Omental fat pad (tissue), 4 donors: ENCODE measurements at places on chromosomes 6 and 20.

GRCh38 chr20:25049261-25050060, 8.5 kb downstream of the ACSS1 start:
- no peak for DNase-seq

DNA sequence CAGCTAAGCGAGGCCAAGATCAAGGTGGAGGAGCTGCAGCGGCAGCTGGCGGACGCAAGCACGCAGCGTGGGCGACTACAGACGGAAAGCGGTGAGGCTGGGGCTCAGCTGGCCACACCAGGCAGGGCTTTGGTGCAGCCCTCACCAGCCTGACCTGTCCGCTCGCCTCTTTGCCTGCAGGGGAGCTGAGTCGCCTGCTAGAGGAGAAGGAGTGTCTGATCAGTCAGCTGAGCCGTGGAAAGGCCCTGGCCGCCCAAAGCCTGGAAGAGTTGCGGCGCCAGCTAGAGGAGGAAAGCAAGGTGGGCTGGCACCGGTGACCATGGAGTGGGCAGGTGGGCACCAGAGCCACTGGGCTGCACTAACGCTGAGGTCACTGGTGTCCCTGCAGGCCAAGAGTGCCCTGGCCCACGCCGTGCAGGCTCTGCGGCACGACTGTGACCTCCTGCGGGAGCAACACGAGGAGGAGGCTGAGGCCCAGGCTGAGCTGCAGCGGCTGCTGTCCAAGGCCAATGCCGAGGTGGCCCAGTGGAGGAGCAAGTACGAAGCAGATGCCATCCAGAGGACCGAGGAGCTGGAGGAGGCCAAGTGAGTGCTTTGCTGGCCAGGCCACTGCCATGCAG, 42.8 kb downstream of the MYH7B start:
- no peak for DNase-seq

GRCh38 chr20:50068041-50068651, 44.8 kb downstream of the UBE2V1 start:
- DNase-seq, result no peak

- peak; percentile 73 for DNase-seq
Observed at GRCh38 chr6:157323255-157323965, at the start of gene TMEM242. Gene TMEM242, minus strand, starts transcription at chr6:157323519. Its CDS starts 20 bp downstream, at chr6:157323499.

DNA sequence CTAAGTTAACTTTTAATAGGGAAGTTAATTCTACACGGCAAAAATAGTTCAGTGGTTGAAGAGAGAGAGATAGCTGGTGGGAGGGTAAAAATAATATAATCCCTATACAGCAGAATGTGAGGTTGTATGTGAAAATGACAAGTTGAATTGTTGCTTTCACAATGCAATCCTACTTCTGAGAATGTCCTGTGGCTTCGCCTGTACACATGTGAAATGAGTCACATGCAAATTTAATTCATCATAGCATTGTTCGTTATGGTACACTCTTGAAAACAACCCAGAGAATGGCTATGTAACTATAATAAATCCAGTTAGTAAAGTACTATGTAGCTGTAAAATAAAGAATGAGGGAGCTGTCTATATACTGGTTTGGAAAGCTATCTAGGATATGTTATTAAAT, 46.0 kb upstream of the HINT3 start:
- no peak for DNase-seq

- DNase-seq, result no peak
Observed at GRCh38 chr6:169847901-169848311, 96.5 kb downstream of the ERMARD start.

- no peak for DNase-seq
Observed at GRCh38 chr6:156423075-156423474, 354.1 kb upstream of the ARID1B start.

GRCh38 chr6:34028691-34029360, 117.1 kb downstream of the GRM4 start:
- DNase-seq, result no peak

GRCh38 chr20:32567384-32568178, 17.6 kb downstream of the NOL4L start:
- DNase-seq, result no peak

- DNase-seq, result no peak
Observed at GRCh38 chr6:83960664-83961063, 72.9 kb upstream of the MRAP2 start.

GRCh38 chr20:561437-562231, 18.0 kb upstream of the CSNK2A1 start:
- no peak for DNase-seq

DNA sequence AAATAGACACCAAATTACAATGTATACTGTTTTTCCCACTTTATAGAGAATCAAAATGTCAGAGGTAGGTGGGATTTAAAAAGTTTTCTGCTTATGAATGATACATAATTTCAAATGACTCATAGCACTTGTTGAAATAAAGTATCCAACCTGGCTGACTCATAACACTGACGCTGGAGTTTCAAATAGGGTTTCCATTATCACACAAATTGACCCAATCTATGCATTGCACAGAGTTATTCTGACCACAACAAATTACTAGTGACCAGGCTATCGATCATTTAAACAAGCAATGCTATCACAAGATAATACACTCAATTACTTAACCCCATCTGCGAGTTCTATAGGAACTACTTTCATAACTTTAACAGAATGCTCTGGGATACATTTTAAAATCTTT, 31.9 kb upstream of the PRELID3B start:
- DNase-seq, result no peak

GRCh38 chr6:27053738-27054137, 193.8 kb upstream of the PRSS16 start:
- no peak for DNase-seq

GRCh38 chr6:43459535-43459934, 4.2 kb upstream of the DLK2 start:
- DNase-seq, result no peak

GRCh38 chr6:27503436-27504030, 30.6 kb upstream of the ZNF184 start:
- DNase-seq, result no peak

DNA sequence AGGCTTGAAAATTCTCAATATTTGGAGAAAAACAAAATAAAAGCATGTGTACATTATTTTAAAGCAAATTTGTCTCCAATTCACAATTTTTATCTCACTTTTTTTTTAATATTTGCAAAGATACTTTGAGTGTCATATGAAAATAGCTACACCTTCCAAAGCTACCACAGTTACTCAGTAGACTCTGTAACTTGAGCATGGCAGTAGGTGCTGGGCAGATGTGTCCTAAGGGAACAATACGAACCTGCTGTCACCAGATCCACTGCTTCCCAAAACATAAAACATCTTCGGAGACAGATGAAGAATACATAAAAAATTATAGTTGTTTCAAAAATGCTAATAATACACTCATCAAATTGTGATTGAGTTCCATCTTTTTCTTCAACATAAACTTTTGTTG, 10.6 kb downstream of the WDR27 start:
- no peak for DNase-seq

- DNase-seq, result no peak
Observed at GRCh38 chr20:53176134-53176533, 204.0 kb downstream of the TSHZ2 start.

GRCh38 chr6:154993026-154993425, 2.1 kb upstream of the TIAM2 start:
- DNase-seq, result no peak

- no peak for DNase-seq
Observed at GRCh38 chr6:106536357-106536756, 92.9 kb downstream of the RTN4IP1 start.

DNA sequence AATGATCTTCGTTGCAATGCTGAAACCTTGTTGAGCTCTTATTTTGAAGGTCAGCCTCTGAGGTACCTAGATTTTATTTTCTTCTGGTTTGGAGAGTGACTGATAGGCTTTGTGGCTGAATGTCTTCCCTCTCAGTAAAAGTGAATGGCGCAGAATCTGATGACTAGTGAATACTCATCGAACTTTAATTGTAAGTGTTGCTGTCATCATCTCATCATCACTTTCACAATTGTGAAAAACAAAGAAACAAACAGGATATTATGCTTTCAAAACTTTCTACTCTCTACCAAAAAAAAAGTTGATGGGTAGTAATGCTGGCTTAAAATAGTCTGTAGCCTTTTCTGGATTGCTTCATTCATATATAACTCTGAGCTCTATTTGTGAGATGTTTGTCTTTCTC, 239.5 kb upstream of the RAB32 start:
- DNase-seq, result no peak

DNA sequence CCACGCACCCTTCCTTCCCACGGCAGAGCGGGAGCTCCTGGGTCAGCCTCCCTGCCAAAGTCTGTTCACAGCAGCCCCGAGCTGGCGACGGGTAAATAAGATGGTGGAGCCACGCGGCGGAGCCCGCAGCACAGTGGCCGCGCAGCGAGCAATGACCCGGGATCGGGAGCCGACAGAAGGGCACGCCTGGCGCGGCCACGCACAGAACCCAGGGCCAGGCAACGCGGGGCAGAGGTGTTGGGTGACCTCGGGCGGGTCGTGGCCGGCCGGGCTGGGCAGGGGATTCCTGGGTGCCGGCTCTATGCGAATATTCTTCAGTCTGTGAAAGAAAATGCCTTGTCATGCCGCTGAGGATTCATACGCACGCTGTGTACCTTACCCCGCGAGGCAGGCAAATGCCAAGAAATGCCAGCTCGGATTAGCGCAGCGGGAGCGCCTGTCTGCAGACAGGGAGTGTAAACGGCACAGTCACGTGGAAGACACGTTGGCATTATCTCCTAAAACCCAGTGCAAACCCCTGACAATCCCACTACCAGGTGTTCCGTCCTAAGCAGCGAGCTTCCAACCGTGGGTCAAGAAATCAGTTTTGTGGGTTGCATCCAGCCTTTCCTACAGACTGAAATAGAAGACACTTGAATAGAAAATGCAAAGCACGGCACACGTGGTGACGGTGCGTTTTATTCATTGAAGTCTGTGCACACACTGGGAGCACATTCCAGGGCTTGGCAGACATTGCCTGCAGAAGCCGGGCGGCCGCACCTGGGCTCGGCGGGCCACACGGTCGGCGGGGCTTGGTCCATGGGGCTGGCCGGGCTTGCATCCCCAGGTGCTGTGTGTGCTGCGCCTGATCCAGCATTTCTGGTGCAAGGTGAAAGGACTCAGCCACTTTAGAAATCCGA, 18.3 kb downstream of the CHRNA4 start:
- DNase-seq, result no peak

DNA sequence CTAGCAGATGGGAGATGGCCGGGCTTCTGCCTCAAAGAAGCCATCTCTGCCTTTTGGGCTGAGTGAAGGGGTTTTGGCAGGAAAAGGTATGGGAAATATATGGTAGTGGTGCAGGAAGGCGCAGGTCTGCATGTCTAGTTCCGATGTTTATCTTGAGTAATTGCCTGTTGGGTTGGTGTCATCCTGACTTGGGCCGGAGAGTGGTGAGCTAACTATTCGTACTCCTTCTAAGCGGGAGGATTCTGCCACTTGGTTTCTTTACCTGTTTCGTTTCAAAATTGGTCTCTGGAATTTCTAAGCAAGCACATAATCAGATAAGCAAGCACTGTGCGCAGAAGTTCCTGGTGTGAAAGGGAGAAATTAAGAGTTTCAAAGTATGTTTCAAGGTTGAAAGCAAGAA, 229.6 kb downstream of the SAMD5 start:
- DNase-seq, result no peak

- no peak for DNase-seq
Observed at GRCh38 chr20:22717466-22717865, 133.1 kb upstream of the FOXA2 start.

GRCh38 chr6:18640134-18640533, 253.0 kb downstream of the RNF144B start:
- no peak for DNase-seq

DNA sequence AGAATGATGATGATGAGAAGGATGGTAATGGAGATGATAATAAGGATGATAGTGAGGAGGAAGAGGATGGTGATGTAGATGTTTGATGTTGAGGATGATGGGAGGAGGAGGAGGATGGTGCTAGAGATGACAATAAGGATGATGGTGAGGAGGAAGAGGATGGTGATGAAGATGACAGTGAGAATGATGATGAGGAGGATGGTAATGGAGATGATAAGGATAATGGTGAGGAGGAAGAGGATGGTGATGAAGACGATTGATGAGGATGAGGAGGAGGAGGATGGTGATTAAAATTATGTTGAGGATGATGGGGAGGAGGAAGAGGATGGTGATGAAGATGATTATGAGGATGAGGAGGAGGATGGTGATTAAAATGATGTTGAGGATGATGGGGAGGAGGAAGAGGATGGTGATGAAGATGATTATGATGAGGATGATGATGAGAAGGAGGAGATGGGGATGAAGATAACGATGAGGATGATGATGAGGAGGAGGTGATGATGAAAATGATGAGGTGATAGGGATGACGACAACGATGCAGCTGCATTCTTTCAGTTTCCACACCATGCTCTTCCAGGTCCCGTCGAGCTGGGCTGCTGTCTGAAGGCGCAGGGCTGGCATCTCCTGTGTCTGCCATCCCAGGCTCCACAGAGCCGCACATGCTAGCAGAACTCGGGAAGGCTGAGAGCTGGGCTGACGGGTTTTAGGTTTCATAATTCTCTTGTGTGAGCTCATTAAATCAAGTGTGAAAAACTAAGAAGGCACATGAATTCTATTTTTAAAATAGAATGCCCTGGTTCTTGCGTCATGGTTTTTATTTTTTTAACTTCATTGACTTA, 274.9 kb downstream of the SMOC2 start:
- DNase-seq, result no peak

GRCh38 chr20:64136004-64136710, 28.1 kb upstream of the MYT1 start:
- no peak for DNase-seq

DNA sequence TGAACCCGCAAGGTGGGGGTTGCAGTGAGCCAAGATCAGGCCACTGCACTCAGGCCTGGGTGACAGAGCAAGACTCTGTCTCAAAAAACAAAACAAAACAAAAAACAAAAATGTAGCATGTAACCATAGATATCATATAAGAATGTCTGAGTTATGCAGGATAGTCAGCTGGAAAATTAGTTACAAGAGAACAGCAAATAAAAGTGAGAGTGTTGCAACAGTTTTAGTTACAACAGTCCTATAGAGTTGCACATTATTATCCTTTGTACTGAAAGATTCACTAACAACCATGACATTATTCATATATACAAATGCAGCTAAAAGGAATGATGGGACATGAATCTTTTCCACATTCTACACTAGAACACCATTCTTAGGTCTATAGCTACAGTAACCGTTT, 16.4 kb downstream of the RNF24 start:
- DNase-seq, result no peak

DNA sequence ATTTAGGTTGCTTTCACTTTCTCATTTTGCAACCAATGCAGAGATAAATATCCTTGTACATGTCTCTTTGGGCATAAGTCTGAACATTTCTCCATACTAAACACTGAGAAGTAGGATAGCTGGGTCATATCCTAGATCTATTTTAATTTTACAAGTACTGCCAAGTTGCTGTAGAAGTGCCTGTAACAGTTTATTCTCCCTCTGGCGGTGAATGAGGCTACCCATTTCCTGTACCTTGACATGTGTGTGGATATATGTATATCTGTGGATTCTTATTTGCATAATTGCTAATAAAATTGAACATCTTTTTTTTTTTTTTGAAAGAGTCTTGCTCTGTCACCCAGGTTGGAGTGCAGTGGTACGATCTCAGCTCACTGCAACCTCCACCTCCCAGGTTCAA, 48.0 kb upstream of the PNRC1 start:
- no peak for DNase-seq
